ENCODE measurements at places on chromosomes 6 and 20. TPM values are rescaled to one million over a fixed set of nuclear protein-coding genes. Genes with fewer than 3 reads are reported as not detected.

Gene WFDC12
- 5.1 TPM for total RNA-seq

Gene BCAS4
- total RNA-seq: 0.96 TPM

Gene SLC17A3
- total RNA-seq: not detected

Gene RAD21L1
- not detected for total RNA-seq

All from esophagus mucosa (tissue), 1 donor.